ENCODE measurements at places on chromosomes 11 and 22.

DNA sequence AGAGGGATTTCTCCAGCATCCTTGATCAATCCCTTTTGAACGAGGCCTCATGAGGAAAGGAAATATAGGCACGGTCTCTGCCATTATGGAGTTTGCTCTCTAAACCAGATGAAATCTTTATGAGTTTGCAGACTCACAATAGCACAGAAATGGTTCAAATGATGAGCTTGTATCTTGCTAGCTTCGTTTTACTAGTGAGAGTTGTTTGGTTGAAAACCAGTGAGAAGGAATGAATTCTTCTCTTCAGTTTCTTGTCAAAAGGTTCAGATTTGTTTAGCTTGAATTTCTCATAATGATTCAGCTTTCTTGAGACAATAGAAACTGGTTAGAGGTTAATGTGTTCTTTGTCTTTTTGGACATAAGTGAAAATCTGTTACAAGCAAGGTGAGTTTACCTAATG is 92.7 kb downstream of the ZBTB16 start:
- no peak for DNase-seq

DNA sequence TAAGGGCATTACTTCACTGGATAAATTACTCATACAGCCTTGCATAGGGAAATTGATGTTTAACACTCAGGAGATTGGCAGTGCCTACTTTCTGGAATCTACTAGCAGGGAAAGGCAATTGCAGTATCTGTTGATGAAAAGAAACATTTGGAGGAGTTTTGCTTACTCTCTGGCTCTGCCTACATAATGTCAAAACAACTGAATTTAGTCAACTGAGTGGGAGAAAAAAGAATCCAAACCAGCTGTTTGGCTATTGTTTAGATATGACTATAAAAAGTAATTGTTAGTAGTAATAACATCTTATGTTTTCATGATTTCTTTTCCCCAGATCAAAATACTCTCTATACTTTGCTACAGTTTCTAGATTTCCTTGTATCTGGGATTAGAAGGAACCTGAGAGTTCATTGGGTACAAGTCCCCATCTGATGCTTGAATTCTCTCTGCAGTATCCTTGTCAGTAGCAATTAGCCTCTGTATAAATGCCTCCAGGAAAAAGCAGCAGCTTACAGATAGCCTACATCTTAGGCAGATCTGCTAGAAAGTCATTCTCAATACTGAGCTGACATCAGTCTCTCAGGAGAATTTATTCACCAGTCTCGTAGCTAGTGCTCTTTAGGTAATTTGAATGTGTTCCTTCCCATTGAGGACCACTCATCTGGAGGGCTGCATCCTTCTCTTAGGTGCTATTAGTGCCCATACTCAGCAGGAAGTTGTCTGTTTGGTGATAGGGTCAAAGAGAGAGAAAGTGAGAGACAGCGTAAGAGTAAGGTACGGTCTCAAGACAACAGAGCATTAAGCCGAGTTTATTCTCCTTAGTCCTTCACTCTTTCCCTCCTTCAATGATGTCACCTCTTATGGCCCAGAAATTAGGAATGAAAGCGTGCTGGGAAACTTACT is 185.9 kb upstream of the CCDC90B start:
- no peak for DNase-seq

DNA sequence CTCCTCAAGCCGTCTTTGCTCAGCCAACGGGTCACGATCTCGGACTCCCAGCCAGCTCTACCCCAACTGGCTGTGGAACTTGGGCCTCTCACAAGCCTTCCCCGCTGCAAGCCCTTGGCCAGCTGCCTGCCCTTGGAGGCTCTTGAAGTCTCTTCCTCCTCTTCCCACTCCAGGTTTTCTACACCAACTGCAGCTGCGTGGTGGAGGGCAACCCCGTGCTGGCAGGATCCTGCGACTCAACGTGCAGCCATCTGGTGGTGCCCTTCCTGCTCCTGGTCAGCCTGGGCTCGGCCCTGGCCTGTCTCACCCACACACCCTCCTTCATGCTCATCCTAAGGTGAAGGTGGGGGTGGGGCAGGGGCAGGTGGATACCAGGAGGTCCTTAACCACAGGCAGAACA is 40.5 kb upstream of the TPBGL start:
- DNase-seq: no peak

DNA sequence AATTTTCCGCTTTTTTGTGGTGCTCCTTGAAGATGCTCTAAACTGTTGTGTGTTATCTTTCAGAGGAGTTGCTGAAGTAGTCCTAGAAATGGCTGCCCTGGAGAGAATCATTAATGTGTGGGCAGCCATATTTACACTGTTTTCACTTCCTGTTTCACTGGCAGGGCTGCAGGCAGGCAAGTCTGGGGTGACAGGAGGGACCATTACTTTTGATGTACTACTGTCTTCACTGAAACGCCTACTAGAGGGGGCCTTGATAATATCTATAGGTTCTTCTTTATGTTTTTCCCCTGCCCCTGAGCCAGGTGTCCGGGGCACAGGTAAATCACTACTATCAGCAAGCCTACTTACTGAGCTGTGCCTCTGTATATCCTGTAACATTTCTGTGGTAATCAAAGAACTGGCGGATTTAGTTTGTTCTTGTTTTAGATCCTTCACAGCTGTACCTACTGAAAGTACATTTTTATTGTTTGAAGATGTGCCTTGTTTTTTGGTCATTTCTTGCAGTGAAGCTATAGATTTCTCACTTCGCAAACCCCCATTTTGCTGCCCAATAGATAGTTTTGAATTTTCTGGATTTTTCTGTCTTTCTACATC is 39.7 kb downstream of the ACAT1 start:
- DNase-seq: no peak

GRCh38 chr11:112318184-112318591 is 57.5 kb upstream of the PLET1 start:
- DNase-seq: no peak

DNA sequence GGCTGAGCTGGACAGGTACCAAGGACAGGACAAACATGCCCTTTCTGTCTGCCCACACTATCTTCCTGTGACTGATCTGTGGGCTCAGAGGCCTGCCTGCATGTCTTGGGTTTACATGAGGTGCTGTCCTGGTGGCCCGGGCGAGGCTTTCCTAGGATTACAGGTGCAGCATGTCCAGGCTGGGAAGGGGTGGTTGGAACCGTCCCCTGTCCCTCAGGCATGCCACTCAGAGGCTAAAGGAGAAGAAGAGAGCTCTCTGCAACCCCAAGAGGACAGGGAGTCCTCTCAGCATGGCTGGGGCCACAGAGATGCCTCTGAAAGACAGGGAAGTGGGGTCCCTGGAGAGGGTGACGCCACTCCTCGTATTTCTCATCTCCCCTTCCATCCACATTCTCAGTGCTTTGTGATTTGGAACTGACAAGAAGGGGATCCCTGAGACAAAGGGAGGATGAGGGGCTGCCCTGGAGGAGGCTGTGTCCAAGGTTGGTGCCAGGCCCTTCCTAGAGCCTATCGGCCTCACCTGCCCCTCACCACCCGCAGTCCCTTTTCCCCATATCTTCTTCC is 64.6 kb upstream of the LMO1 start:
- DNase-seq: no peak

- DNase-seq: no peak
These were observed 47.1 kb downstream of the PISD start for GRCh38 chr22:31614781-31615490.

DNA sequence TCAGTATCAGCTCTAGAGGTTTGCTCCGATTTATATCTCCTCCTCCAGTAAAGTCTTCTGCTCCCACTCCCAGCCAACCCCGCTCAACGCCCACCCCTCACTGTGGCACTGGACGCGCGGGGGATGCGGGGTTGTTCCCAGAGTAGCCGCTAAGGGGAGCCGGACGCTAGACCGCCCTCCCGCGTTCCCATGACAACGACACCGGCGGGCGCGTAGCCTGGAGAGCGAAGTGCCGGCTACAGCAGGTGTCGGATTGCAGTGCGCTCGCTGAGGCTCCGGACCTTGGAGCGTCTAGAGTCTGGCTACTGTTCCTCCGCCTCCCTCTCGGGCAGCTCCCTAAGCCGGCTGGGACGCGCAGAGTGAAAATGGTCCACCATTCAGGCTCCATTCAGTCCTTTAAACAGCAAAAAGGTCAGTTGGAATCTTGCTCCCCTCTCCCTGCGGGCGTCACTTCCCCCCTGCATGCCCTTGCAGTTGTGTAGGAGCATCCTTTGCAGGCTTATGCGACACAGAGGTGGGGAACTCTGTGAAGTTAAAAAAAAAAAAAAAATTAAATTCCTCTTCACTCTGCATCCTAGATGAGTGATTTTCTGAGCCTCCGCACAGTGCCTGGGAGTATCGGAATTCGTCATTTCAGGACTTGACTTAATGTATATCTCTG is at the start of gene ANO3:
TSS of gene ANO3 (plus strand) at position 220 of the 661 bp plus-strand sequence. CDS start at position 366, 146 bp downstream.
- no peak for DNase-seq

DNA sequence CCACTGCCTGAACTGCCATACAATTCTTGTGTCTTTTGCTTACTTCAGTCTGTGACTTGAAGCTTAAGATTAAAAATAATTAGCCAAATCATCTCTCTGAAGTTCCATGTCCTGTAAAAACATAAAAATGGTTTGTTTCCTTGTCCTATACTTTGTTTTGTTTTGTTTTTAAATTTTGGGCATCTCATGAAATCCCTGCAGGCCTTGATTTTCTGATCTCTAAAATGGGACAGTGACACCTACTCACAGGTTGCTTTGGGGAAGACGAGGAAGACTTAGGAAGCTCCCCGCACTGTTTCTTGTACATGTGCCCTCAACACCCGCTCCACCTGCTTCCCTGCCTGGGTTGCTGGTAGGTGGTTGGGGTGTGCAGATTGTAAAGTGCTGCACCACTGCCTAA is 38.9 kb downstream of the TSPAN18 start:
- DNase-seq: no peak

DNA sequence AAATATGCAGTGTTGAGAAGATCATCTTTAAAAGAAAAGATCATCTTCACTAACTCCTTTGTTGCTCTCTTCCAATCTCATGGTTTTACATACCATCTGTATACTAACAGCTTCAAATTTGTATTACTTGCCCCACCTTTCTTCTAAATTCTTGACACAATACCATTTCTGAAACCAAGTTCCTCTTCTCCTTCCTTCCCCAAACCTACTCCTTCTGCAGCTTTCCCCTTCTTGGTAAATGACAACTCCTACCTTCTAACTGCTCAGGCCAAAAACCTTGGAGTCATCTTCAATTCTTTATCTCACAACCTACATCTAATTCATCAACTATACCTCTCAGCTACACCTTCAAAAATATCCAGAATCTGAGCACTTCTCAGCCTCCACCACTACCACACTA is 9.3 kb downstream of the PRCP start:
- no peak for DNase-seq

GRCh38 chr11:34640924-34641275 is 20.0 kb downstream of the EHF start:
- DNase-seq: no peak

- DNase-seq: no peak
These were observed 38.0 kb downstream of the CPT1A start for GRCh38 chr11:68803766-68804165.

DNA sequence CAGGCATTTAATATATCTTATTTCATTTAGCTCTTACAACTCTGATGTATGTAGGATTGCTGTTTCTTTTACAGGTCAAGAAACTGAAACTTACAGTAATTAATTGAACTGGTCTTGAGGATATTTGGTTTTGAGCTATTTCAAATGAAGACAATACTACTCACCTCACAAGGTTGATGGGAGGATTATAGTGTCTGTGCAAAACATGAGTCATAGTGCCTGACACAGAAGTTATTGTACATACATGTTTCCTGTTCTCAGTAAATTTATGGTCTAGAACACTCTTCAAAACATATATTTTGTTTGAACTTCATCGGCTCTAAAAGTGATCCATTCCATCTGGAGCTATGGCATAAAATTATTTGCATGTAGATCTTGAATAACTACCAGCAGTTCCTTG is 61.9 kb downstream of the CECR2 start:
- no peak for DNase-seq

DNA sequence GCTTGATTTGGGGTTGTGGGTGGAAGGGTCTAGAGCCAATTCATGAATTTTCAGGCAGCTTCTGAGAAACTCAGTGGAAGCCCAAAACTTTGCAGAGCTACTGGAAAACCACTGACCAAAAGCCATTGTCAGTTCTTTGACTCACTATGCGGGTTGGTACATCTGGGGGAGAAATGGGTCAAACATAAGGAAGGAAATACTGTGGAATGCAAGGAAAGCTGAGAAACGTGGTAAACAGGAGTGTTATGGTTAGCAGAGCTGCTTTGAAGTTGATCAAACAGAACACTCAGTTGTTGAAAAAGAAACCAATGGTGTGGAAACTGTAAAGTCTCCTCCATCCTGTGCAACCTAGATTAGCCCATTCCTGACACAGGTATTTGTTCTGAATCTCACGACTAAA is 6.3 kb upstream of the ABTB2 start:
- no peak for DNase-seq

All from esophagus squamous epithelium (tissue), 5 donors.